NCI-H1694 treated with DMSO at 0.1 percent for 48 hours (cell line): ENCODE measurements at places on chromosomes 2 and 18.

GRCh38 chr18:30440351-30440750 is 602.2 kb downstream of the DSC3 start:
- no peak for DNase-seq

- DNase-seq, result no peak
Measured at GRCh38 chr18:32261003-32261402, 71.2 kb downstream of the MEP1B start.

DNA sequence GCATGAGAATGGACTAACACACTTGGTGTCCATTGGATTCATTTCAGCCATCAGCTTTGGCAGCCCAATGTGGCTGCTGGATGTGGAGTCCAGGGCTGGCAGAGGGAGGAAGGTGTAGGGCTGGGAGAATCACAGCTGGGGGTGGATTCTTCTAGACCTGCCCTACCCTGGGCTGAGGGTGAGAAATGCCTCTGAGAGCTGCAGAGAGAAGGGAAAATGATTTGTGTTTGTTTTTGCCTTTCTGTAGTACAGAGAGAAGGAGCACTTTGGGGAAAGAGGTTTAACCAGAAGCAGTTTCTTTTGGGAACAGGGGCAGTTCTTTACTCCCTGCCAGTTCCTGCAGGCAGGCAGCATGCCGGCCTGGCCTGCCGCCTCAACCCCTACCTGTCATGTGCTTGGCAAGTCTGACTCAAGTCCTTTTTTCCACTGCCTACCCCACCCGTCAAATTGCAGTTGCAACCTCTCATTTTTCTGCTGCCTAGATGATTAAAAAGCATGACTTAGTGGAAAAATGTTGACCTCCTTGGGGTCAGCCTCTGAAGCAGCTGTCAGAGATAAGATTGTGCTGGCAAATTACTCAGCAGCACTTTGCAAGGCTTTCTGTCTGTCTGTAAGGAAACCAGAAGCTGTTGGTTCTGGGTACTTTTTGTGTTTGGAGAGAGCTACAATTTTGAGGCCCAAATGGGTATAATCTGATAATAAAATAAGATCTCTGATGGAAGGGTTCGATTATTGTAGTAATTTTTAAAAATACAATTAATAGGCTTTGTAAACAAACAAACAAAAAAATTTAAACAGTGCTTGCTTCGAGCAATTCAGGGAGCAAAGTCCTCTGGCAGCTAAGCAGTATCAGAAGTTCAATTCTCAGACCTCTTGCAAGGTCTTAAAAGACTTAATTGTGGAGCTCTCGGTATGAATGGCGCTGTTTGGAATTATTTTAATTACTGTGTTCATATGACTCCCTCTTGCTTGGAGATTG is 21.7 kb downstream of the LBH start:
- DNase-seq, result no peak

DNA sequence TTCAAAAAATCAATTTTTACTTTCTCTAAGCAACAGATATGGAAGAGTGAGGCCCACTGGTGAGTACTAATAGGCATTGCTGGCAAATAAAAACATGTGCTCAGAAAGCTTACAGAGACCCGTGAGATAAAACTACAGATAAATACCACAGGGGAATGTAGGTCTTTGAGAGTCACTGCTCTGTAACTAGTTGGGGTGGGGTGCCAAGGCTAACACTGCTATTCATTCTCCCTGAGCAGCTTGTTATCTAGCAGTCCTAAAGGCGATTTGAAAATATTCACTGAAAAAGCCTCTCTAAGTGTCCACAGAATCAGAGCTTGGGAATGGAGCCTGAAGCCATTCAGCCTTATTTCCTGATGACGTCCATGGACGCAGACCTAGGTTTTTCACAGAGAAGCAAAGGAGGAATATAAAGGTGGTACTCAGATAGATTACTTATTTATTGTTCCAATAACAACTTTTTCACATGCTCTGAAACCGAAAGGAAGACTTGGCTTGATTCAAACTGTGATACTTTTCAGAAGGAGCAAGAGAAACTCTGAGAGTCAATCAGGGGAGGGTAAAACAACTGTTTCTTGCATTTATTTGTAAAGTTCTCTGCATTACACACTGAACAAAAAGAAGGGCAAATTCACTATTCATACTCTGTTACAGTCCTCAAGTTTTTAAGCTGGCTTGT is 188.4 kb downstream of the PPP1R1C start:
- no peak for DNase-seq

GRCh38 chr2:216074380-216074779 is 7.2 kb downstream of the PECR start:
- DNase-seq, result no peak

GRCh38 chr2:64804651-64805050 is 150.9 kb upstream of the SERTAD2 start:
- DNase-seq, result no peak

DNA sequence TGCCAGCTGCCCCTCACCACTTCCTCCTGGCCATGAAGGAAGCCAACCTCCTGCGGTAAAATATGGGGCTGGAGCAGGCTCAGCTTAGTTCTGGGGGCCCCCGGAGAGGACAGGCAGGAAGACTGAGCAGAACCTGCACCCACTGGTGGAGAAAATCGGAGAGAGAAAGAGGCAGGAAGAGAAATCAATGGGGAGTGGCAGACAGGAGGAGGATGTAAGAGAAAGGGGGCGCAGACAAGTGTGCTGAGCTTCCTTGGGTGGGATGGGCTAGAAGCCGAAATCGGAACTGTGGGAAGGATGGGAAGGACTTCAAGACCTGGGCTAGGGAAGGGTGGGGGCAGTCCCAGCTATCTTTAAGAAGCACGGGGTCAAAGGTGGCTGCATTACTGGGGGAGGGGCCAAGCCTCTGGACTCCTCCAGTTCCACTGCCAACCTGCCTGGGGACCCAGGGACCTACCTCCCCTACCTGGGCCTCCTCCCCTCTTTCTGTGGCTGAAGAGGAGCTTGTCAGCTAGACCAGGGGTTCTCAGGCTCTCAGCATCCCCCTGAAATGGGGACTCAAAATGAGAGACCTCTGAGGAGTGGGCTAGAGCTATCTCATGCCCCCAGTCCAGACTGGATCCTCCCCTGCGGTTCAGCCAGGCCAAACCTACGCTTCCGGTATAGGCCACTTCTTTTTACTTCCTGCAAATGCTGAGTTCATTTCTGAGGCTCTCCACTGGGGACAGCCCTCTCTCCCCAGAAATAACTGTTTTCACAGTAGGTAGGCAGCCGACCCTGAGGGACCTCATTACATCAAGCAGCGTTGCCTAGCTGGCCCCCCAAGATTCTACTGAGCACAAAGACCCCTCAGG is 33.6 kb upstream of the B3GNT7 start:
- DNase-seq, result no peak

- DNase-seq, result no peak
Measured at GRCh38 chr18:76662626-76663025, 159.7 kb upstream of the ZNF236 start.
